GM12878 (cell line): ENCODE measurements at places on chromosomes 6 and 20. TPM values are rescaled to one million over a fixed set of nuclear protein-coding genes. Genes with fewer than 3 reads are reported as not detected.

Gene ADGRF1
- not detected in 2 replicates for polyA plus RNA-seq

DNA sequence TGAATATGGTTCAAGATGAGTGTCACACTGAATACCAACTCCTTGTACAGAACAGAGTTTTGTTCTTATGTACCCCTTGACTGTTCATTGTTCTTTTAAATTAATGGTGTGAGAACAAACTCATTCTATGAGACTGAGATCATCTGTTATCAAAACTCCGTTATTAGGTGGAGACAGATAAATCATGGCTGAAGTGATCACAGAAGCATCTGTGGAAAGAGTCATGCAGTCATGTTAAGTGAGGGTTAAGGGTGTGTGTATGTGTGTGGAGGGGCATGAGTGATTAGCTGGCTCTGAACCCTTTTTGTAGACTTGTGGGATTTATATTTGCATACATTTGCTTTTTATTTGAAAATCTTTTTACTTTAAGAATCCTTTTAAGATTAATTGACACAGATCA lies 24.7 kb downstream of the ADGRG6 start:
- no peak for DNase-seq

DNA sequence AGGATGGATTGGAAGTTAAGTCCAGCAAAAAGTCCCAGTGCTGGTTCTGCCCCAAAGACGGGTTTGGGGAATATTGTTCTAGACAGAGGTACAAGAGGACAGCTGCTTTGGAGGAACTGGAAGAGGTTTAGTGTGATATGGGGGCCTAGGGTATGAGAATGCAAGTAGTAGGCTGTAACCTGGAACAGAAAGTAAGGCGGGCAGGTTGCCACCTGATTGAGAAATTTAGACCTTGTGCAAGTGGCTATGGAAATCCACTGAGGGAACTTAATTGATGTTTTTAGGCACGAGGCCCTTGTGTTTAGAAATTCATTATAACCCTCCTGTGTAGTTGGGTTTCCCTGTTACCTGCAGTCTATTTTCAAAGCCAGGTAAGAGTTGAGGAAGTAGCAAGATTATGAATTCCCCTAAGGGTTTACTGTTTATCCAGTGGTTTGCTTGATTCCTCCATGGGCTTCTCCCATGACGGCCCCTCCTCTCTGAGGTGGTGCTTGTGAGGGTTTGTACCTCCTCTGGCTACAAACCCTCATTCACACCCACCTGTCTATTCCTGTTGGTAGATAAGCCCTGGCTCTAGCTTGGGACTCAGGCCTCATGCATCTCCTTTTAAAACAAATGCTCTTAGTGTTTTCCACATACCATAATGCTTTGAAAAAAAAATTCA lies 42.0 kb upstream of the BCAS1 start:
- DNase-seq: no peak

DNA sequence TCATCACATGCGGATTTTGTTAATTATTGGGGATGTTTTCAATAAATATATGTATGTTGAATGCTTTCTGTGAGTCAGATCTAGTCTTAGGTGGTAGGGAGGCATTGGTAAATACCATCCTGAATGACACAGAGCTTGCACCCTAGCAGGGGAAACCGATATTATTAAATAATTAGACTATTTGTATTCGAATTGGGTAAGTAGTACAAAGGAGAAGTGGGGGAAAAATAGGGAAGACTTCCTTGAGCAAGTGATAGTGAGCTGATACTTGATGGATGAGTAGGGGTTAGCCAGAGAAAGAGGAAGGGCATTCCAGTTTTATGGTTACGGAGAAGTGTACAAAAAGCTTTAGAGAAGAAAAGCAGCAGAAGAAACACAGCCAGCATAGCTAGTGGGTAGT lies 1.5 kb downstream of the RIOK1 start:
- no peak for DNase-seq

GRCh38 chr20:53818457-53819177 lies 225.0 kb upstream of the ZNF217 start:
- DNase-seq: no peak

DNA sequence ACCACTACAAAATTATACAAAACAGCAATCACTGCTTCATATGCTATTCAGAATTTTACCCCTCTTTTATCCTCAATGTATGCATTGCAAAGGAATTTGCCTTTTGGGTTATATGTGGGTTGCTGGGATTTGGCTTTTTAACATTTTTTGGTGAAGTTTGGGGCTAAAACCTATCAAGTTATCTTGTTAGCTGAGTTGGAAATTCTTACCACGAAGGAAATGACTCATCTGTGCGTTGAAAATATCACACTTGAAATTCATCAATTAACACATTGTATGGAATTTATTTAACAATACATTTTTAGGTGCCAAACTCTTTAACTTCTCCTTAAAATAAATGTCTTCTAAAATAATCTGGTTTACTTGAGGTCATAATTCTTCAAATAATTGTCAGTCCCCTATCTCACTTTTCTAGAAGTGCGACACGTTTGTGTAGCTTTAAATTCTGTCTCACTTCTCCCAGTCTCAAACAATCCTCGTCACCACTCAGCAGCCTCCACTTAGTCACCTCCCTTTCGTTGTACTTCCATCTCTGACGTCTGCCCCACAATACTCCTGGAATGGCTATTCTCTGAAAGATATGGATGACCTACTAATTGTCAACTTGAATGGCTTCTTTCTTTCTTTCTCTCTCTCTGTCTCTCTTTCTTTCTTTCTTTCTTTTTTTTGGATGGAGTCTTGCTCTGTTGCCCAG lies 88.5 kb downstream of the PHACTR1 start:
- DNase-seq: no peak

Gene NCOA3
- 60.4 and 69.1 TPM in 2 replicates for polyA plus RNA-seq

Gene GLP1R
- polyA plus RNA-seq: not detected in 2 replicates

Gene MTG2
- 36.3 and 38.6 TPM in 2 replicates for polyA plus RNA-seq

DNA sequence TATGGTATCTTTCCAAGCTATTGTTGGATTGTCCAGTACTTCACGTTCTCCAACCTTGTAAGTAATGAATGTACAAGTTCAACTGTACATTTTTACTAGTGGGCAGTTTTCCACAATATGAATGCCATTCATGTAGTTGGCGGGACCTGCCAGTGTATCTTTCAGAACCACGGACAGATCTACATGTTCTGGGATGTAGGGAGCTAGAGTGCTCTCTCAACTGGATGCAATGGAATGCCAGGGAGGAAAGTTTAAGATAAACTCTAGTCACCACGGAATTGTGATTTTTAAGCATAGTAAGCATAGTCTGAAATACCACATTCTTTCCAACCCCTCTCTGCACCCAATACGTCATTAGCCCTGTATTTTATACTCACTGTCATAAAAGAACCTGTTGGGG lies 21.5 kb upstream of the HLA-C start:
- no peak for DNase-seq

- no peak for DNase-seq
Observed at GRCh38 chr6:5203546-5203945, 57.2 kb downstream of the LYRM4 start.

- no peak for DNase-seq
Observed at GRCh38 chr6:7373739-7374138, 15.8 kb downstream of the CAGE1 start.

GRCh38 chr6:33607784-33608161 lies 13.3 kb upstream of the ITPR3 start:
- no peak for DNase-seq

DNA sequence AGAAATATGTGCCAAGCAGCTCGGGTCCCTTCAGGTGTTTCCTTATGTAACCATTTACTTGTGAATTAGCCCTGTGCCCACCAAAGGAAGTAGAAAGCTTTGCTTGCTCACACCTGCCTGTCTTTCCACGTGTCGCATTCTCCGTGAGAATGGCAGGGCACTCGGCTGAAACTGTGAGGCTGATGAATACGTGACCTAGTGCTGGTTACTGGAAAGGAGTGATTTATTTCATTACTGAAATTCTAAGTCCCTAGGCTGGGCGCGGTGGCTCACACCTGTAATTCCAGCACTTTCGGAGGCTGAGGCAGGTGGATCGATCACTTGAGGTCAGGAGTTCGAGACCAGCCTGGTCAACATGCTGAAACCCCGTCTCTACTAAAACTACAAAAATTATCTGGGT lies 45.9 kb upstream of the TULP1 start:
- DNase-seq: peak; percentile 17

Gene SLC22A23
- 0.55 and 0.81 TPM in 2 replicates for polyA plus RNA-seq

DNA sequence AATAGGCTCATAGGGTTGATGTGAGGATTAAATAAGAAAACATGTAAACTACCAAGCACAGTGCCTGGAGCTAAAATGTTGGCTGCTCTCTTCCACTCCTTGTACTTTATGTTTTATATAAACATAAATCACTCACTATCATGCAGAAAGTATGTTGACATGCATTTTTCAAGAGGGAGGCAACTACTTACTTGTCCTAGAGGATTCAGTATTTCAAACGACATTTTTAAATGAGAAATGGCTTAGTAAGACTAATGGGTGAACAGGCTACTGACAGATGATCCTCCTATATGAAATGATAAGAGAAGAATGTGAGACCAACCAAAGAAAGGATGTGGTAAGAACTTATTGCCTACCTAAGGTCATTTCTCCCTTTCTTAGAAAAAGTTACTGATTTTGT lies 21.0 kb downstream of the LATS1 start:
- DNase-seq: no peak

Gene CCN5
- not detected in 2 replicates for polyA plus RNA-seq

Gene PDE7B
- polyA plus RNA-seq: not detected in 2 replicates

DNA sequence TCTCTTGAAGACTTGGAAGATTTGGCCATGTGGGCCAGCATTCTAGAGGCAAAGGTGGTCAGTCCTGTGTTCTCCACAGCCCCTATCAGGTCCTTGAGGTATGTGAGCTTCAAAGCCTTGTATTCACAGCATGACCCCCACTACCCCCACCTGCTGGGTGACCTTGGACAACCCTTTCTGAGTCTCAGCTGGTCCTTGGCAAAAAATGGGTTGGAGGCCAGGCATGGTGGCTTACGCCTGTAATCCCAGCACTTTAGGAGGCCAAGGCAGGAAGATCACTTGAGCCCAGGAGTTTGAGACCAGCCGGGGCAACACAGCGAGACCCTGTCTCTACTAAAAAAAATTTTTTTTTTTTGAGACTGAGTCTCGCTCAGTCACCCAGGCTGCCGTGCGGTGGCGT lies 42.6 kb downstream of the UBE2V1 start:
- DNase-seq: no peak

Gene CCM2L
- polyA plus RNA-seq: not detected in 2 replicates

Gene DNAH8
- not detected in 2 replicates for polyA plus RNA-seq

Gene BTN1A1
- 1.1 and 1.4 TPM in 2 replicates for polyA plus RNA-seq

GRCh38 chr20:3889489-3890397 lies 556 bp downstream of the PANK2 start:
- no peak for DNase-seq

Gene RGS17
- 0.17 and 0.18 TPM in 2 replicates for polyA plus RNA-seq

GRCh38 chr6:125008261-125008703 lies 46.0 kb downstream of the RNF217 start:
- DNase-seq: no peak
